ENCODE measurements at places on chromosomes 16 and 17.

GRCh38 chr16:23509782-23510163 lies 521 bp downstream of the GGA2 start:
- no peak for DNase-seq

GRCh38 chr17:78661093-78661770 lies 84.0 kb upstream of the DNAH17 start:
- no peak for DNase-seq

DNA sequence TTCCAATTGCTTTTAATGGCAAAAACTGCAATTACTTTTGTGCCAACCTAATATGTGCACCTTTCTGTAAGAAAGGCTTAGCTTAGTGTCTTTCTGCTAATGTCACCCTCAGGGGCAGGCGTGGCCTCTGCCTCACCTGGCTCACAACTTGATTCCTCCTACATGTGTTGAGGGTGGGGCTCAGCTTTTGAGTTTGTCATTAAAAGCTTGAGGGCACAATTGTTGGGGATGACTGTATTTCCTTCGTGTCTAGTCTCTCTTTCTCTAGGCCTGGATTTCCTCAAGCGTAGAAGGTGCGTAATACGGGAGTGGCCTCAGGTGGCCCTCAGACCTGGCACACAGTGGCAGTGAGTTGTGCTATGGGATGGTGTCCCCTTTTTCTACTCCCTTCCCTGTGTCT lies 94.4 kb downstream of the CLEC16A start:
- DNase-seq, result no peak

- DNase-seq, result no peak
Observed at GRCh38 chr17:77480199-77480508, 339.4 kb downstream of the SEC14L1 start.

GRCh38 chr17:57405491-57406072 lies 149.3 kb downstream of the MSI2 start:
- no peak for DNase-seq

- DNase-seq, result no peak
Observed at GRCh38 chr17:4827399-4827798, 5.7 kb upstream of the MINK1 start.

DNA sequence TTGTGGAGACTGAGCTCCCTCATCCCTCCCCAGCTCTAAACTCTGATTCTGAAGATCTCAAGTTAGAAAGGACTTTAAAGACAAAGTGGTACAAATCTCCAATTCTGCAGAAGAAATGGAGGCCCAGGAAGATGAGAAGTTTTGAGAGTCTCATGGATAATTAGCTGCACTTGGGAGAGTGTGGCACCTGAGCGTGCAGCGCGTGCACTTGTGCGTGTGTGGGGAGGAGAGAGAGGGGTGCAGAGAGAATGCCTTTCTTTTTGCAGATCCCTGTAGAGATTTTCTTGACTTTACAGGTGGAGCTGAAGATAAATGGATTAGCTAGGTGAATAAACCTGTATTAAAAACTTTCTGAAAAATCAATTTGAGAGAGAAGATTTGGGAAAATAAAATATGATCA lies 14.8 kb upstream of the AKTIP start:
- no peak for DNase-seq

DNA sequence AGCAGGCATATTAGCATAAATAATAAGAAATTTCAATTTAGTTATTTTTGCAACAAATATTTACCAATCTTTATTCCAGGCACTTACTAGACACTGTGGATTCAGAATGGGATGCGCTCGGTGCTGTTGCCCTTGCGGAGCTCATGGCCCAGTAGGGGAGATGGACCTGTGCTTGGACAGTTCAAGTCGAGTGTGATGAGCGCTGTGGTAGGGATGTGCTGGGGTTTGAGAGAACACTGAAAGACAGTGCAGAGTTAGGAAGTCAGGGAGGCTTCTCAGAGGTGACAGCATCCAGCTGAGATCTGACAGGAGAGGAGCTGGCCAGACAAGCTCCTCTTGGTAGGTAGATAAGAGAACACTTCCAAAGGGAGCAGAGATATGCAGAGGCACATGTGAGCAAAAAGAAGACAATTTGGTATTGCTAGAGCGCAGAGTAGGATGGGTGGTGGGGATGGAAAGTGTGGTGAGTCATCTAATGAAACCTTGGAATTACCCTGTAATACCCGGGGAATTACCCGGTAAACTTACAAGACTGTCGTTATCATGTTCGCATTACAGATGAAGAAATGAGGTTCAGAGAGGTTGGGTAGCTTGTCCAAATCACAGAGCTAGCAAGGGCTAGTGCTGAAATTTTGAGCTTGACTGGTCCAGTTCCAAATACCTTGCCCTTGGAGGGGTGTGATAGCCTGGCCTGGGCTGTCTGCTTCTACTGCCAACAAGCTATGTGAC lies 298.1 kb upstream of the N4BP1 start:
- DNase-seq, result no peak

DNA sequence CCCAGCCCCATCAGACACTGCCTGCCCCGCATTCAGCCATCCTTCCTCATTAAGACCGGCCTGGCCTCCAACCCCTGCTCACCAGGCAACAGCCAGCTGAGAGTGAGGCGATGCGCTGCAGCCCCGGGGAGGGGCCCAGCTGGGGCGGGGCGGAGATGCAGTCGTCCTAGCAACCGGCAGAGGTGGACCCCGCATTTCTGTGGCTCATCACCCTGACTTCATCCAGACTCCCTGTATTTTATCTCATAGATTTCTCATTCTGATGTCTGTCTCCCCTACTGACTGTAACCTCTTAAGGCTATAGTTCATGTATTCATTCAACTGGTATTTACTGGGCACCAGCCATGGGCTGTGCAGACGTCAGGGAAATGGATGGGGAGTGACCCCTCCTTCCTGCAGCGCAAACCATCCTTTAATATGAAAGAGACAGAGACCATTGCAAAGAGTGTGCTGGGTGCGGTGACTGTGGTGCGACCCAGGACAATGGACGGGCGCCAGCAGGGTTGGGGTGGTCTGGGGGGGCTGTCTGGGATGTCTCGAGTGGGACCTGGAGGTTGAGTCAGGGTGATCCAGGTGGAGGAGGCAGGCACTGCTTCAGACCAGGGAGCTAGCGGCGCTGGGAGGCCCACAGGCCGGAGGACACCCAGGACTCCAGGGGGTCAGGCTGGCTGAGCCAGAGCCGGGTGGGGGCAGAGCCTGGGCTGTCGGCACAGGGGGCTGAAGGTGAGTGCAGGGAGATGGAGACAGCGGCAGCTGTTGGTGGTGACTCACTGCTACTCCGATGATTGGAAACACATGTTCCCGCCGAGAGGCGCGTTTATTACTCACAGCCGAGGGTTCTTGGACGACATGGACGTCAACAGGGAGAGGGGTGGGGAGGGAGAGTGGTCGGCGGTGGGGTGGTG lies 10.5 kb upstream of the TIMP2 start:
- peak; percentile 69 for DNase-seq

- DNase-seq, result no peak
Observed at GRCh38 chr16:54867302-54867832, 63.3 kb upstream of the IRX5 start.

GRCh38 chr16:23564575-23565363 lies 7.2 kb downstream of the UBFD1 start:
- no peak for DNase-seq

DNA sequence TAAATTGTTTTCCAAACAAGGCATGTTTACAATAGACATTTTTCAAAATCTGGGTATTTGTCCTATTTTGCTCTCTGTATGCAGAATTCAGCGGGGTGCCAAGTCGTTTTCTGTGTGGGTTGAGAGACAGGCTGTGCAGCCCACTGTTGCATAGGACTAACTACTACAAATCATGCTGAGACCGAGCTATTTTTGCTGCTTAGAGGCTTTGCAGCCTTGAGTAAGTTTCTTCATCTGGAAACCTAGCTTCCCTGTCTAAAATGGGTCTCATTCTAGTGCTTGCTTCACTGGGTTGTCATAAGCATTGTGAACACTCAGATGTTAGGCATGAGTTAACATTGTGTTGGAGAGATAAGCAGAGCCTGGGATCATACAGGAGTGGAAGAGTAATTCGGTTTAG lies 1.3 kb downstream of the PRPSAP2 start:
- no peak for DNase-seq

DNA sequence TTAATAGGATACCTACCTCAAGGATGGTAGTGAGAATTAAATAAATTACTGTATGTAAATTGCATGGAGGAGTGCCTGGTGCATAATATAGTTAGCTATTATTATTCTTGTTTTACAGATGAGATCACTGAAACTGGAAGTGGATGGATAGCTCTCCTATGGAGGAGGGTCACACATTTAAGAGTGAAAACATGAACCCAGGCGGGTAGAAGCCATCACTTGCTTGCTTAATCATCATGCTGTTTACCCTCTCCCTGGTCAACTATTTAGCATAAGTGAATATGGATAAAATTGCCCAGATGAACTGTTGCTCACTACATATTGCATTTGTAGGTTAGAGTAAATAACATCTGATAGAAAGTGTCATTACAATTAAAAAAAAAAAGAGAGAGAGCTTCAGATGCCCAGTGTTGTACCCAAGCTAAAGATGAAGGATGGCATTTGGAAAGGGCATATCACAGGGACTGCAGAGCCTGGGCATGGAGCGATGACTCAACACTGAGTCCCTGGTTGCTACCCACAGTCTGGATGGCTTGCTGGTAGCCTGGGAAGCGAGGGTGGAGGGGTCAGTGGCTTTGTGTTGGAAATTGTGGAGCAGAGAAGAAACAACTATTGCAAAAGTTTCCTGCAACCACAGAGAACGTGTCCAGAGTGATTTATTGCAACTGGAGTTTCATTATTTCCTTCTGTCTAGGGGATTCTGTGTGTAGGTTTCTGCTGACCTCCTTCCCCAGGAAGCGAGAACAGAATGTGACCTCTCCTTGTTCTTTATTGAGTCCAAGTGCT lies 414.4 kb downstream of the SHISA9 start:
- DNase-seq, result no peak

DNA sequence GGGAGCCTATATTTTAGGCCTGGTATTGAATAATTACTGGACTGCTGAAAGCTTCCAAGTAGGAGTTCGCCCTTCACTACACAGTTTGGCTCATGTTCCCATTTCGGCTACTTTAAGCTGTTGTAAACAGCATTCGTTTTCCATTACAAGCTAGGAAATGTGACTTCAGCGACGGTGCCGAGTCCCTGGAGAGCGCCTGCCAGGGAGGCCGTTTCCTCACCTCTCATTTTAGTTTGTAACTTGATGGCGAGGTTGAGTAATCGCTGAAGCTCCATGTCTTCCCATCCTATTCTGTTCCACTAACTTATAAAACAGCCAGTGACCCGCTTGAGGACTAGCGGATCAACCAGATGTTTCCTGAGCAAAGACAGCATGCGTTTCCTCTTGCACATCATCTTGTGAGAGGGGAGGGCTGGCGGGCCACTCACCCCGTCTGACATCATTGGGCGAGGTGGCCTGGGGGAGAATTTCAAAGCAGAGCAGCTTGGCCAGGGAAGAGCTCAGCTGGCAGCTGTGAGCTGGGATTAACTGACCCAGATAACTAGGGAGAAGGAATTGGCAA lies 32.9 kb downstream of the PCTP start:
- peak; percentile 76 for DNase-seq

DNA sequence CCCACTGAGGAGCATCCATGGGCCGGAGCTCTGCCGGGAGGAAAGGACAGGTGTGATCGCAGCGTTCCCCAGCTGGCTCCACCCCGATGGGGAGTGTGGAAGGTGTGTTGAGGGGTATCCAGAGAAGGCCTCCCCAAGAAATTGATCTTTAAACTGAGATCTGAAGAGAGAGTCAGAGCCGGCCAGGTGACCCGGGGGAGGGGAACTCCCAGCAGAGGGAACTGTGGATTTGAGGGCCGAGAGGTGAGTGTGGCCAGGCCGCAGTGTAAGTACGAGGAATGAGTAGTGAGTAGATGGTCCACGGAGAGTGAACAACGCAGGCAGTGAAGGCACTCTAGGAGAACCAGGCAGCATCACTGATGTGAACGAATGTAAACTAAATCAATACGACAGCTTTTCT lies 80.2 kb downstream of the RPTOR start:
- no peak for DNase-seq

DNA sequence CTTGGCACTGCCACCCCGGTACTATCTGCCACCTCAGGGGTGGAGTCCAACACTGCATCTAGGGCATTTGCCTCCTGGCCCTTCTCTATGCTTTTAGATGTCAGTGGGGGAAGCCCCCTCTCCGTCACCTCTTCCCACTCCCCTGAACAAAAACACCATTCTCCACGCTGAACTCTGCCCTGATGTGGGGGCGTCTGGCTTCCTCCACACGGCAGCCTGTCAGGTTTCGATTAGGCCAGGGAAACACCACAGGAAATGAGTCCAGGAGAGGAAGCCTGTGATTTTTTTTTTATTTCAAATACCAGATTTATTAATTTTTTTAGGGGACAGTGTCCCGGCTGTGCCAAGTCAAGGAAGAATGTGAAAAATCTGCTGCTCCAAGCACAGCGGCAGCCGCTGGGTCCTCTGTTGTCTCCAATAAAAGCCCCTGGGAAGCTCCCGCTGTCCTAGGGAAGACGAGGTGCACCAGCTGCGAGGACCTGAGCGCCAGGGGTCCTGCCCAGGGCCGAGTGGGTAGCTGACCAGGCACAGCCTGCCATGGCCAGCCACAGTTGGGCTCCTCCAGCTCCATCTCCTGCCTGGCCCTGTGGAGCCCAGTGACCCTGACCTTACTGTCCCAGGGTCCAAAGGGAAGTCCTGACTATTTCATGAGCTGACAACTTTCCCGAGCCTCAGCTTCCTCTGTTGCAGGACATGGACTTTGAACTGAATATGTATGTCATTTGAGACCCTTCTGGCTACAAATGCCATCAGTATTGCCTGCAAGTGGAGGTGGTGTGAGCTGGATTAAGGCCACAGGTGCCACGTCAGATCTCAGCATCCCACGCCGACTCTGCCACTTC lies 336.7 kb downstream of the FOXL1 start:
- DNase-seq, result no peak

DNA sequence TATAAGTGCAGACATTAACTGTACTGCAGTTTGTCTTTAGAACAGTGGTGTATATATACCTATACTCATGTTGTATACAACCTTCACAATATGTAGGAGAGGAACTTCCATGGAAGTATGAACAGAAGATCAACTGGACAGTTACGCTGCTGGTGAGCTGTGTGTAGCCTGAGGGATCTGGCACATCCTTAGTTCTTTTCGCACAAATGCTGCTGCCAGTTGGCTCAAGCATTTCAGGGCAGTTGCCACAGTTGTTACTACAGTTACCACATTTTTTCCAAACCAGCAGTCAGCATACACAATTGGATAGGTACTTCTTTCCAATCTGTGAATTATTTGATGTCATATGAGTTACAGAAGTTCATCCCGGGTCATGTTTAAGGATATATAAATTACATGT lies 539.6 kb upstream of the HSBP1 start:
- no peak for DNase-seq

DNA sequence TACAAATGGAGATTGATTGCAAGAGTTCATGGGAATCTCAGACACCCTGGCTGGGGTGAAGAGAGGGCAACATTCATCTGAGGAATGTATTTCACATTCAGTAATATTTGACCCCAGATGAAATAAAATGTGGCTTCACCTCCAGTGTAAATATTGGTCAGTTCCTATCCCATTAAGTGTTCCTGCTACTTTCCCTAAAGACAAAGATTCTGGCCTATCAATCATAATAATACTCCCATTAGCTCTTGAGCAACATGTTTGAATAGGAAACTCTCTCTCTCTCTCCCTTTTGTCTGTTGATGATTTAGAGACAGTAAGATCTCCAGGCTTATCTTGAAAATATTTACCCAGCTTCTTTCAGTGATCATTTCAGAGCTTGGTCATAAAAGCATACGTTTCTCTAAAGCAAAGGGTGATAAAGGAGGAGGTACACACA lies 70.1 kb downstream of the KCNJ2 start:
- no peak for DNase-seq

- DNase-seq, result no peak
Observed at GRCh38 chr16:15398618-15399316, 3.2 kb downstream of the MPV17L start.

- no peak for DNase-seq
Observed at GRCh38 chr17:53092072-53092471, 730.7 kb upstream of the KIF2B start.
